ENCODE measurements at places on chromosomes 2 and 18. TPM values are rescaled to one million over a fixed set of nuclear protein-coding genes. Genes with fewer than 3 reads are reported as not detected.

GRCh38 chr18:67463829-67464228 lies 52.7 kb downstream of the DSEL start:
- H3K36me3 ChIP-seq = no peaks in the 10 kb centered on the region
- no peaks in the 10 kb centered on the region for H3K27me3 ChIP-seq
- no peak overlapping the region for H3K27ac ChIP-seq
- H3K4me3 ChIP-seq = no peak overlapping the region
- no peaks in the 10 kb centered on the region for H3K4me1 ChIP-seq

DNA sequence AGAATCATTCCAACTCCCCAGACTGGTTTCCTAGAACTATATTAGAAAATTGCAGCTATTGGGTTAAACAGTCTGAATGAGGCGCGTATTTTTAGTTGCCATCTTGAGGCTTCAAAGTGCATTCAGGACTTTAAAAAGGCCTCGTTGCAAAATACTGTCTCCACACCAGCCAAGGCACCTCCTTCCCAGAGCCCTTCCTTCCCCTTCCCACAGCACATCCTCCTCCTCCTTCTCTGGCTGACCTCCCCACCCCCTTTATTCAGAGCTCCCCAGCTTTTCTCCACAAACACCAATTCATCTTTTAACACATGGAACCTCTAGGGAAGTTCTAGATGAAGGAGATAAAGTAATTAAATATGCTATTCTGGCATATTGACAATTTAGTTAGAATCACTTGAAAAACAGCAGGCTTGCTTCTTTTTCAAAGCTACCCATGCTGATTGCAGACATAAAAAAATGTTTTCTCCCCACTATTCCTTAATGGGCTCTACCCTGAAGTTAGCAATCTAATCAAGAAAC lies 90.3 kb downstream of the RTP5 start:
- no peaks in the 10 kb centered on the region for H3K27me3 ChIP-seq
- H3K36me3 ChIP-seq = no peaks in the 10 kb centered on the region
- H3K4me1 ChIP-seq = no peaks in the 10 kb centered on the region
- H3K4me3 ChIP-seq = no peak overlapping the region
- no peak overlapping the region for H3K27ac ChIP-seq

DNA sequence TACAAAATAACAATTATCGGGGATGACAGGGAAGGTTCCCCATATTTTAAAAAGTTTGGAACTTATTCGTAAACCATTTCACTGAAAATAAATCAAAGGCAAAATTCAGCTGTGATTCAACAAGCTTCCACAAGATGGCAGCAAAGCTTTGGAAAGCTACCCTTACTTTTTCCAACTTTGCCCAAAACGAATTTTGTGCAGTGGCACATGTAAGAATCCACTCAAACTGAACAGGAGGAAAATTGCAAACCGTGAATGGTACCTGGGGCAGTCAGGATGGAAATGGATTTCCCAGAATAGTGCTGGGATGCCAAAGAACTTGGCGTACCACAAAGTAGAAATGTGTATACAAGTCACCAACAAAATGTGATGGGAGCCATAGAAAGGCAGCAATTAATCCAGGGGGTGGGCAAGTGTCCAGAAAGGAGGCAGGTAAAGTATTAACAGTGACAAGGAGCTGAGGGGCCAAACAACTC lies 10.7 kb downstream of the RPL31 start:
- H3K27me3 ChIP-seq = no peaks in the 10 kb centered on the region
- peaks cover 4% of the 10 kb centered on the region for H3K4me1 ChIP-seq
- H3K4me3 ChIP-seq = no peak overlapping the region
- no peak for DNase-seq

DNA sequence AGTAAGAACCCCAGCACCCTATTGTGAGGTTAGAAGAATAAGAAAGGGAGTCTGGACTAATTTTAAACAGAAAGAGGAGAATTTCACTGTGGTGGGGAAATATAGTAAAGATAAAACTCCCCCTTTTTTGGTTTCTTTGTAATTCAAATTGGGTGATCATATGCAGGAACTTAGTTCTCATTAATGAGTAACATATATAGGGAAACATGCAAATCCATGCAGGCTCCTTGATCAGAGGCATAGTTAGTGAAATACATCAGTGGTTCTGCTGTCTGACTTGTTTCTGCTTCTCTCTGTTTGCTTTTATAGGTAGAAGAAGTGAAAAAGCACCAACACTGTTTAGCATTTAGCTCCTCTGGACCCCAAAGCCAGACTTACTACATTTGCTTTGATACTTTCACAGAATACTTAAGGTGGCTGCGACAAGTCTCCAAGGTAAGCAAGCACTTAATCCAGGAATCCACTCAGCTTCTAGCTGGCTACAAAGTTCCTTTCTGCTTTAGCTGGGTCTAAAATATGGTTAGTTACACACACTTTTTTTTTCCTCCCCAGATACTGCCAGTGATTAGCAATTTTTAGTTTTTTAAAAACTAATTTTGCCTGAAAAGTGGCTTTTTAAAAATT lies 123.2 kb downstream of the PHLPP1 start:
- no peaks in the 10 kb centered on the region for H3K4me1 ChIP-seq
- H3K4me3 ChIP-seq = no peak overlapping the region

DNA sequence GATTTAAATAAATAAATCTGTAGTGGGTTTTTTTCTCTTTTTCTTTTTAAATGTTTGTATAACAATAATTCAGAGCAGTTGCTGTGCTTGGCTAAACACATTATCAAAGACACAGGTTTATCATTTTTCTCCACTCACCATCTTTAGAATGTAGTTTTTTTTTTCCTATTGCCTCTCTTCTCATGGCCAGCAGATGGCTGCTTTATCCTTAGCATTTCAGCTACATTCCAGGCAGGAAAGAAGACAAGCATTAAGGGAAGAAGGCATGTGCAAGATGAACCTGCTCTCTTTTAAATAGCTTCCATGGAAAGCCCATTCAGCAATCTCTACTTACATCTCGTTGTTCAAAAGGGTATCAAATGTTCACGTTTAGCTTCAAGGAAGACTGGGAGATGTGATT lies 42.6 kb downstream of the ARHGAP15 start:
- H3K27me3 ChIP-seq = no peaks in the 10 kb centered on the region
- DNase-seq = no peak
- H3K36me3 ChIP-seq = no peaks in the 10 kb centered on the region
- no peak overlapping the region for H3K27ac ChIP-seq
- H3K4me1 ChIP-seq = no peaks in the 10 kb centered on the region

DNA sequence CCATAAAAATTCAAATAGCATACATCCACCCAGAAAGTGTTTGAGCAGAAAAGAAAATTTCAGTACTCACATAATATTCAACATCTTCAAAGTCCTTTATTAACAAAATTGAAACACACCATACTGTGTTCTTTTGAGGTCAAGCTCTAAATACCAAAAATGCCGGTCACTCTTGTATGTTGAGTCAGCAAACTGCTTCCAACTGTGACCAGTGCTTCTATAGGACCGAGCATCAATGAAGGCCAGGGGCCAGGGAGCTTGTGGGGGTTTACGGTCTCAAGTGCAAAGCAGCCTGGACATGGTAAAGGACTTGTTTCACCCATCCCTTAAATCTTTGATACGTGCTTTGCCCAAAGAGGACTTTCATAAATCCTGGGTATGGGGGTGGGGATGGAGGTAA lies 112.7 kb upstream of the REV1 start:
- H3K4me3 ChIP-seq = no peak overlapping the region
- no peak for DNase-seq
- H3K4me1 ChIP-seq = no peaks in the 10 kb centered on the region
- H3K27me3 ChIP-seq = no peaks in the 10 kb centered on the region
- no peaks in the 10 kb centered on the region for H3K36me3 ChIP-seq

The MALL gene
- 606 TPM for total RNA-seq

The REL gene
- total RNA-seq = 14.5 TPM

The SIX2 gene
- not detected for total RNA-seq

The DSC2 gene
- total RNA-seq = 90.0 TPM

Measured in Peyer's patch (tissue), 4 donors.